ENCODE measurements at places on chromosomes 4 and X.
A peak's percentile ranks its signal among the peaks of the same experiment; 100 is the strongest.

GRCh38 chr4:180532691-180533090 lies 1710.5 kb upstream of the TENM3 start:
- DNase-seq, result no peak

DNA sequence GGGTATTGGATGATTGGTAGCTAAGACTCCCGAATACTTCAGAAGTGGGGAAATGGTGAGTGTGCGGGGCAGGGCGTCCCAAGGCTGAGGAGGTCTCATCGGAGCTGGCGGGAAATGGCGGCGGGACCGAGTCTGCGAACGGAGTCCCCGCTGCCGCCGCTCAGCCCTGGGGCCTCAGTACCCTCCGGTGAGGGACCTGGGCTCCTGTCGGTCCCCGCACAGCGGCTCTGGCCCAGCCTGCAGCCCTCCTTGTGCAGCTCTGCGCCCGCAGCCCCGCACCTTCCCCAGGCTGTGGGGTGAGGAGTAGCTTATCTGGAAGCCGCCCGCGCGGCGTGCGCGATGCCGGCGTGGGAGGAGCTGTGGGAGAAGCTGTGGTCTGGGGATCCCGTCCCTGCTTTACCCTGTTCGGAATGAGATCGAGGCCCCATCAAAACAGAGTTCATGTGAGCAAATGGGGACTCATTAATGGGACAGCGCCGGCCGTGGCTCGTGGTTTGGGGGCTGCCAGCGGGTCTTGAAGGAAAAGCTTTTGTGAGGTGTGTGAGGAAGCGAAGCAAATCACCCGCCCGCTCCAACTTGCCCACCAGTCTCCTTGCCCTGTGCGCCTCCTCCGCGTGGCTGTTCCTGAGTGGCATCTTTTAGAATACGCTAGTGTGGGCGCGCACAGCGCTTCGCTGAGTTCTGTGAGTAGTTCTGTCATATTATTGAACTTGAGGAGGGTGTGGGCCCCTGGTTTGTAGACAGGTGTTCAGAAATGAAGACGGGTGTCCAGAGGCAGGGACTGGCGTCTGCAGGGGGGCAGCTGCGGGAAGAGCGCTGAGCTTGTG lies 531 bp downstream of the ZNF141 start:
- no peak for DNase-seq

DNA sequence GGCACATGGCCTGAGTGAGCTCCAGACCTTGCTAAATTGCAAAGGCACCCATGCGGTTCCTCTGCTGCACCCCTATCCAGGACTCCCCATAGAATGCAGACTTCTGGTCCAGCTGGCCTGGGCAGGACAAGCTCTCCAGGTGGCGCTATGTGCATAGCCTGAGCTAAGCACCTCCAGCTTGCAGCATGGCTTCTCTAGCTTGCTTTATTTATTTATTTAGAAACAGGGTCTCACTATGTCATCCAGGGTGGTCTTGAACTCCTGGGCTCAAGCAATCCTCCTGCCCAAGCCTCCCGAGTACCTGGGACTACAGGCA lies 5.5 kb upstream of the WFS1 start:
- peak; percentile 60 for DNase-seq

DNA sequence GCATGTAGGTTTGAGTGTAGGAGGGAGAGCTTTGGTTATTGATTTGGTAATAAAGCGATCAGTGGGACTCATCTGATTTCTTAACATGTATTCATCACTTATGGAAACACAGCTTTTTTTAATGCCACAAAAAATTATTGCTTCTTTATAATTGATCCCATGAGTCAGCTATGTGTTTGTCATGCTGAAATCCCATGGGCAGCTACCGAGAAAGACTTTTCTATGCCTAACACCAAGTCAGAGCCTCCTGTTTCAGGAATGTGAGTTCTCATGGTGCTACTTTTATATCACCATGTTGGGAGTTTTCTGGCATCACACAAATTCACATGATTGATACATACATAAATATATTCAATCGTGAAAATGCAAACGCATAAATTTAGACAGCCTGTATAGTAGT lies 165.7 kb downstream of the RAPGEF2 start:
- no peak for DNase-seq

- no peak for DNase-seq
Measured at GRCh38 chr4:169952236-169953002, 73.8 kb downstream of the MFAP3L start.

DNA sequence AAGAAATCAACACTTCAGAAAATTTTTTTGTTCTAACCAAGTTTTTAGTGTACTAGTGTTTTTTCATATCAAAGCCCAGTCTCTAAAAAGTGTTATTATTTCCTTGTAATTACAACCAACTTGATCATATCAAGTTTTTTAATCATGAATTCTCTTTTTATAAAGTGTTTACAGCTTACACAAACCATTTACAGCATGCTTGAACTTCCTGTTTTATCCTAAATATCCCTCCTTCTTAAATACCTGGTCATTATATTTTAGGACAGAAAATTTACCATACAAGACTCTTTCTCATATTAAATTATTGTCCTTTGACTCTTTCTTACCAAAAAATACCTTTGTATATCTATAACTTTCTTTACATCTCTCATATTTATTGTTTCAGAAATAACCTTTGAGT lies 89.4 kb upstream of the NPY2R start:
- no peak for DNase-seq

DNA sequence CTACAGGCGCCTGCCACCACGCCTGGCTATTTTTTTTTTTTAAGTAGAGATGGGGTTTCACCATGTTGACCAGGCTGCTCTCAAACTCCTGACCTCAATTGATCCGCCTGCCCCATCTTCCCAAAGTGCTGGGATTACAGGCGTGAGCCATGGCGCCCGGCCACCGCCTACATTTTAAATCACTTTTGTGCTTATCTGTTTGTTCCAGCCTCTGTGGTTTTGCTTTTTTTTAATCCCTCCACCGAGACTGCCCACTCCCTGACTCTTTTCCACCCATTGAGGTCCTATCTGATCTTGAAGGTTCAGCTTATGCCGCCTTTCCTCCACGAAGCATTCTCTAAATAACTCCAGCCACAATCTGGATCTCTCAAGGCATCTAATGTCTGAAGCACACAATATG lies 73.5 kb downstream of the CHRDL1 start:
- DNase-seq, result no peak

- no peak for DNase-seq
Measured at GRCh38 chr4:15753081-15753480, 25.0 kb upstream of the CD38 start.

DNA sequence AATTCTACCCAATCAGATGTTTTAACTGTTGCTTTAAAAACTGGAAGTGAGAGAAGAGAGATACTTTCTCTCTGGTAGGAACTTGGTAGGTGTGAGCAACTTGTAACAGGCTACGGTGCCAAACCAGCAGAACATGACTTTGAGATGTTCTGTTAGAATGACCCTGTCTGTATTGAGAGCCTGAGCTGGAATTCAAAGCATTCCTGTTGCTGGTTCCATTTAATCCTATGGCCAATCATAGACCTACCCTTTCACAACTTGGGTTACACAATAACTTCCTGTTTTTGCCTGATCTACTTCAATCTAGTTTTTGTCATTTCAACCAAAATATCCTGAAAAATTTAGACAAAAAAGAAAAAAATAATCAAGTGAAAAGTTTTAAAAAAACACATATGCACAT lies 1.7 kb upstream of the PRRG1 start:
- DNase-seq, result peak; percentile 76

- no peak for DNase-seq
Measured at GRCh38 chr4:108113229-108113628, 55.5 kb downstream of the LEF1 start.

- no peak for DNase-seq
Measured at GRCh38 chr4:11397146-11397545, 31.5 kb downstream of the HS3ST1 start.

DNA sequence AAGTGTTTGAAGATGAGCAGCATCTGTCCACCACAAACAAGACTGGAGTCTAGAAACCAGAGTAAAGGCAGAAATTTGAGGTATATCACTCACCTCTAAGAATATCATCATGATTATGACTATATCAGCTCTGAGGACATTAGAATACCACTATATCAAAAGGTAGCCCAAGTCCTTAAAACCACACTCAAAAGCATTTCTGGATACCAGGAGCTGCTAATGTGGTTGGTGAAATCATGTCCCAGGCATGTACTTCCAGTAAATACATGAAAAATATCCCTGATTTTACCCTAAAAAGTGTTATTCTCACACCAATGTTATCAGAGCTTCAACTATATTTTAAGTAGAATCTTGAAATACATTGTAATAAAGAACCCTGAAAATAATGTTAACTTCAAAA lies 136.3 kb upstream of the SMAD1 start:
- peak; percentile 4 for DNase-seq

DNA sequence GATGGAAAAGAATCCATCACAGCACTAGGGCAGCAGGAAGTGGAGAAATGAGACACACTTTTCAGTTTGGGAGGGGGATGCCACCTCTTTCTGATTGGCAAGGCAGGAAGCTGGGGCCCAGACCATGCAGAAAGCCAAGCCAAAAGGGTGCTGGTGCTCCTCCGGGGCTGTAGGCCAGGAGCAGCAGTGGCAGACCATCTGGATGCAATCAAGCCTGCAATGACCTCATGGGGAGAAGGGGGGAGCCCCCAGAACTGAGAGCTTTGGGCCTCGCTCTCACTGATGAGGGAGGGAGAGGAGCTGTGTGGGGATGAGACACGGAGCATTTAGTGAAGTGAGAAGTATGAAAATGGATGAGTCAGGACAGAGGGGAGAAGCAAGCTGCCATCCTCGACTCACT lies 141.3 kb upstream of the NALF2 start:
- DNase-seq, result peak; percentile 87

GRCh38 chr4:165502916-165503907 lies 124.4 kb downstream of the CPE start:
- no peak for DNase-seq

DNA sequence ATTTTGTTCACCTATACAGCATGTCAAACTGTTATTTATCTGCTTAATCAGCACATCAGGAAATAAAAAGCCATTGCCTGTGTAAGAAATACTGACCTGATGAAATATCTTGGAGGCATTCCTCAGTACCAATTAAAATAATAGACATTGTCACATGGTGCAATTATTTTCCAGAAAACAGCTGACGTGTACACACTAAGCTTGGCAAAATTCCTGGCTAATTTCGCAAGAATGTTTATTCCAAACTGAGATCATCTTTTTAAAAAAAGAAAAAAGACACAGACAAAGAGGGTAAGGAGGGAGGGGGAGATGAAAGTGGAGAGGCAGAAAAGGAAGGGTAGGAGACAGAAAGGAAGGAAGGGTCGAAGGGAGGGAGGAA lies 61.9 kb upstream of the NFKB1 start:
- peak; percentile 92 for DNase-seq

DNA sequence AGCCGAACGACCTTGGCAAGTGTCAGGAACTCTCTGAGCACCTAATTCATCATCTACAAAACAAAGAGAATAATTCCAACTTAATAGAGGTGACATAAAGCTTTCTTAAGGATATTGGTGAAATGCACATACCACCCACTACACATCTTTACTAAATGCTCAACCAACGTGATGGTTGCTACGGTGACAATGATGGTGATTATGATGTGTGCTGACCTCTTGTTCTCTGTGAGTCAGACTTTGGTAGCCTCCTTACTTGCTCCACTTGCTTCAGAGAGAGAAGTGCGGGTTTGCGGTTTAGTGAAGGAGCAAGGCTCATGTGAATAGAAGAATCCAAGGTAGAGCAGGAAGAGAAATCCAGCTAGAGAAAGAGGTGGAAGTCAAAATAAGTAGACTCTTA lies 52.8 kb upstream of the CLNK start:
- DNase-seq, result no peak

DNA sequence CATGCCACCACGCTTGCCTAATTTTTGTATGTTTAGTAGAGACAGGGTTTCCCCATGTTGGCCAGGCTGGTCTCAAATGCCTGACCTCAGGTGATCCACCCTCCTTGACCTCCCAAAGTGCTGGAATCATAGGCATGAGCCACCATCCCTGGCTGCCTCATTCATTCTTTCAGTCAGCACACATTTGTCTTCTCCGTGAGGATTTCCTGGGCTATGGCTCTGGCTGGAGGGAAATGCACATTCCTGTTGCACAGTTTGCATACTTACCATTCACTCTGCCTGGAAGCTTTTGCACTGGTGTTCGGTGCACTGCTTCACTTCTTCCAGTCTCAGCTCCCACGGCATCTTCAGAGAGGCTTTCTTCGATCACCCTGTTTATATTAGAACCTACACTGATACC lies 267.8 kb downstream of the STIM2 start:
- DNase-seq, result no peak

DNA sequence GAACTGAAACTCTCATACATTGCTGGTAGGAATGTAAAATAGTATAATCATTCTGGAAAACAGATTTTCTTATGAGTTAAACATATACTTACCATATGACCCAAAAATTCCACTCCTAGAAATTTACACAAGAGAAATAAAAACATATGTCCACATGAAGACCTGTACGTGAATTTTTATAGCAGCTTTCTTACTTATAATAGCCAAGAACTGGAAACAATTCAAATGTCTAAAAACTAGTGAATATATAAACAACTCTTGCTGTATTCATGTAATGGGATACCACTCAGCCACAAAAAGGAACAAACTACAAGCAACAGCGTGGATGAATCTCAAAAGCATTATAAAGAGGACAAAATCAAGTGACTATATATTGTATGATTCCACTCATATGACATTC lies 27.5 kb downstream of the TMEM156 start:
- no peak for DNase-seq

DNA sequence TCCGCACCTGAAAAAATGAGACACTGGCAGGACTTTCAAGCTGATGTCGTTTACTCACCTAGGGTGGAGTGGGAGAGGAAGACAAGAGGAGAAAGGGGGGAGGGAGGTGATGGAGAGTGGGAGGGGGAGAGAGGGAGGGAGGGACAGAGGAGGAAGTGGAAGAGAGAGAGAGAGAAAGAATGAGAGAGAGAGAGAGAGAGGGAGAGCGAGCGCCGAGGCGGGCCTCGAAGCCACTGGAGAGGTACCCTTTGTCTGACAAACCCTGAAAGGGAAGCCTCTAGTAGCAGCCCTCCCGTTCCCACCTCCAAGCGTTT lies 296 bp upstream of the ADGRL3 start:
- DNase-seq, result no peak

GRCh38 chrX:44228621-44229020 lies 114.9 kb downstream of the EFHC2 start:
- no peak for DNase-seq

DNA sequence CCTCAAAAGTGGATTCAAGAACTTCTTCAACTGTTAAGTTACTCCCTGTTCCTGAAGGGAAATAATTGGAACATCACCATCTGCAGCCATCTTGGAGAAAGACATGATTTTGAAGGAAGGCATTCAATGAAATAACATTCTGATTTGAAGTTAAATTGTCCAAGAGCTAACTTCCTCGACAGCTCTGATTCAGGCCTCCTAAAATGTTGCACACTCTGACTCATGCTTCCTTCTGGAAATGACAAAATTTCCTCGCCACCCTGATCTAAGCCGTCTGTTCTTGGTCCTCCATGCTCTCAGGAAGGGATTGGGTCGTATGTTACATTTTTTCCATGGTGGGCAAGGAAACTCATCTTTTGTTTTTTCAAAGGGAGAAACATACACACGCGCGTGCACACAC lies 496.9 kb upstream of the DIPK2B start:
- peak; percentile 85 for DNase-seq

DNA sequence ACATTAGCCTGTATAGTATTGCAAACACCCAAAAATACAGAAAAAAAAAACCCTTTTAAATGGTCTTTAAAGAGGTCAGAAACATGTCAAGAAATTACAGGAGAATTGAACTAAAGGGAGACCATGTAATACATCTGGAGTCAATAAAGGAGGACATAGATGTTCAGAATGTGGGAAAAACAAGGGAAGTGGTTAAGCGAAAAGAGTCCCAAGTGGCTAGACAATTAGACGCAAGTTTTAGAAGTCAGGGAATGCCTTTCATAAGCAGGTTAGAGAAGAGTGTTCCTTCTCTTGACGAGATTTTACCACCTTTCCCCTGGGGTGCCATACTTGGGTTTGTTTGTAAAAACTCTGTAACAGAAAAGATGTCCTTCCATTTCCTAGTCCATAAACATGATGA lies 7.8 kb downstream of the LNX1 start:
- DNase-seq, result no peak

Data from EH (cell line).